ENCODE measurements at places on chromosomes 5 and 9.
A peak's percentile ranks its signal among the peaks of the same experiment; 100 is the strongest.

- no peaks in the 10 kb centered on the region for H3K36me3 ChIP-seq
- peaks cover 6% of the 10 kb centered on the region for H3K4me1 ChIP-seq
- H3K27ac ChIP-seq: no peak overlapping the region
- H3K27me3 ChIP-seq: no peaks in the 10 kb centered on the region
Measured at GRCh38 chr5:126947146-126948010, 83.0 kb downstream of the MARCHF3 start.

DNA sequence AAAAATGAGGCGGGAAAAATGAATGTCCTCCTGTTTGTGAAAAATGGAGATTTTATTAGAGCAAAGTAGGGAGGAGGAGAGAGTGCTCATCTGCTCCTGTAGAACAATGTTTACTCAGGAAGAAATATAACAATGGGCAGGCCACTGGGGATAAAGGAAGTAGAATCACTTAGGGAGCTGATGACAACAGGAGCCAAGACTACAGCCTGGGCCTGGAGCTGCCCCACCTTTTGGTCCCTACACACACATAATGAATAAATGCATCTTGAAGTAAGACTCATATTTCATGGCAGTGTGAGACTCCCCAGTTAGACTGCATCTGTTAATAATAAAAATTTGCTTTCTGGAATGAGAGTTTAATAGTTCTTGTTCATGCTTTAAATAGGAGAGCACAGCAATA, 1939.8 kb downstream of the EFNA5 start:
- H3K4me1 ChIP-seq: no peaks in the 10 kb centered on the region
- no peak for DNase-seq
- H3K27ac ChIP-seq: no peak overlapping the region
- H3K4me3 ChIP-seq: no peak overlapping the region

DNA sequence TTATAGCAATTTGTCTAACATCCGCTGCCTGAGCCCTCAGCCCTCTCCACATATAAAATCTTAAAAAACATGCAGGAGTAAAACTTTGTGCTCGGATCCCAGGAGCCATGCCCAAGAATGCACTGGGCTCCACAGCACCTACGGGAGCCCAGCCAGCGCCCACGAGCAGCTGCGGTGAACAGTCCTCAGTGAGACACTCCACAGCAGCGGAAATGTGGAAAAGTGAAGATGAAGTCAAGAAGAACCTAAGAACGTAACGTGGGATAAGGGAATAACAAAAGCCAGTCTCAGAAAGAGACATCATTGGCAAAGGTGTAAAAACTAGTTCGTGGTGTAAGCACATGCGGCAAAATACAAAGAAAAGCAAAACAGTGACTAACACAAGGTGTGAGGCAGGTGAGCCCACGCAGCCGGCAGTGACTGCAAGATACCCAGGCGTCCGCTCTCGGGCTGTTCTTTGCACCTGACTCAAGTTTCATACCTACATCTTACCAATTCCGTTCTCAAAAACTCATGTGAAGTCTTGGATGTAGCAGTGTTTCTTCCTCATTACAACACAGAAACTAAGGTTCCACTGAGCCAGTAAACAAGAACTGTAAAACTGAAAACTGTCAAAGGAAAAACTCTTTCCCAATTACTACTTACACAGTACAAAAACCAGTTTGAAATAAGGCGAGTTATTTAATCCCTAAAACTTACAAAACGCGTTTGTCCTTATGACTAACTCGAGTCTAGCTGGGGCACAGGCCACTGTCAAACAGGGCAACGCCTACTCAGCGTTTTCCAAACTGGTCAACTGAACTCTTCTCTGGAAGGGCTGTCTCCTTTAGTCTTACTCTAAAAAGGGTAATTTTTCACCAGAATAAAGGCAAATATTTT, 1.7 kb downstream of the CAMSAP1 start:
- no peaks in the 10 kb centered on the region for H3K4me1 ChIP-seq
- DNase-seq: no peak
- H3K4me3 ChIP-seq: no peak overlapping the region
- H3K27me3 ChIP-seq: no peaks in the 10 kb centered on the region

DNA sequence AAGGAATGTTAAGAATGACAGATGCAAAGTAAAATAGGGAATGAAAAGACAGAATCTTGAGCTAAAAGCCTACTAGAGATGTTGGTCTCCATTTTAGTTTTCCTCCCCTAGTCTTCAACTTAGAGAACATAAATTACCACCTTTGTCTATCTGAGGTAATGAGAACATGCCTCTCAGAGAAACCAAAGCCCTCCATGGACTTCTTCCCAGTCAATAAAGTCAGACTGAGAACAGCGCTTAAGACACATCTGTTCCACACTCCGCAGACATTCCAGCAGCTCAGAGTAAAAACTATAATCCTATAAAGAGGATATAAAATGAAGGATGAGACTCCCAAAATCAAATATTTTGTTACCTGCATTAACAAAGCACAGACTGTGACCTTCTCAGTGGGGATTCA, 79.2 kb downstream of the DPYSL3 start:
- H3K4me1 ChIP-seq: peaks cover 2% of the 10 kb centered on the region
- DNase-seq: no peak
- H3K36me3 ChIP-seq: no peaks in the 10 kb centered on the region
- no peak overlapping the region for H3K27ac ChIP-seq
- no peaks in the 10 kb centered on the region for H3K27me3 ChIP-seq

GRCh38 chr5:158320934-158321333, 462.0 kb upstream of the CLINT1 start:
- no peaks in the 10 kb centered on the region for H3K27me3 ChIP-seq
- H3K36me3 ChIP-seq: no peaks in the 10 kb centered on the region
- H3K4me3 ChIP-seq: no peak overlapping the region
- H3K27ac ChIP-seq: no peak overlapping the region

DNA sequence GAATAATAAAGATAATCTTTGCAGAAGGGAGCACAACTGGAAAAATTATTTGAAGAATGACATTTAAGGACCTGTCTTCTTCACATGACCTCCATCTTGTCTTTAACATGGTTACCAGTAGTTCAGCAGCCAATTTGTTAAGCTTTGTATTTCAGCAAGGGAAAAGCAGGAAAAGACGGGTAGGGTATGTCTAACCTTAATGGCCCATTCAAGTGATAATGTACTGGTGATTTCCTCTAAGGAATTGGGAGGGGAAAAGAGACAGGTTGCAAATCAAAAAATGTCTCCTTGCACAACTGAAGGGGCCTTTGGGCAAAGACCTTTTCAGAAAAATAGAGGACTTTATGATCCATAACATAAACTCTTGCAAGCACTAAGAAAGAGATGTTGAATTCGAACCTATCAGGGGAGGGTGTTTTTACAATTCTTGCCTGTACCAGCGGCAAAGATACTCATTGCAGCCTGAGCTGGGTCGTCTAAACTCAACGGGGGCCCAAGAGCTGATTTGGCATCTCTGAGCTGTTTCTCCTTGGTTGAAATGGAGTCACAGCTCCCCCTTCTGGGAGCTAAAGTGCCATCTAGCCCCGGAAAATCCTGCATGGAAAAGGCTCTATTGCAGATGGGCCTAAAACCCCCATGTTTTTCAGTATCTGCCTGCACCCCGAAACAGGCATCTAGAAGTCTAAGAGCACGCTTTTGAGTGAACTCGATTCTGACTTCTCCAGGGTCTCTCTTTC, 3.8 kb downstream of the BRINP1 start:
- H3K36me3 ChIP-seq: no peaks in the 10 kb centered on the region
- peak; percentile 90 for DNase-seq
- no peaks in the 10 kb centered on the region for H3K27me3 ChIP-seq

GRCh38 chr5:36441280-36441679, 139.6 kb upstream of the RANBP3L start:
- no peaks in the 10 kb centered on the region for H3K36me3 ChIP-seq
- H3K4me3 ChIP-seq: no peak overlapping the region

GRCh38 chr5:98308231-98308630, 465.2 kb upstream of the RGMB start:
- DNase-seq: no peak
- no peaks in the 10 kb centered on the region for H3K36me3 ChIP-seq
- no peaks in the 10 kb centered on the region for H3K27me3 ChIP-seq

GRCh38 chr9:71737455-71737854, 30.9 kb downstream of the CEMIP2 start:
- no peak overlapping the region for H3K4me3 ChIP-seq
- H3K4me1 ChIP-seq: no peaks in the 10 kb centered on the region
- peaks cover 2% of the 10 kb centered on the region for H3K36me3 ChIP-seq
- no peak for DNase-seq
- H3K27me3 ChIP-seq: no peaks in the 10 kb centered on the region

DNA sequence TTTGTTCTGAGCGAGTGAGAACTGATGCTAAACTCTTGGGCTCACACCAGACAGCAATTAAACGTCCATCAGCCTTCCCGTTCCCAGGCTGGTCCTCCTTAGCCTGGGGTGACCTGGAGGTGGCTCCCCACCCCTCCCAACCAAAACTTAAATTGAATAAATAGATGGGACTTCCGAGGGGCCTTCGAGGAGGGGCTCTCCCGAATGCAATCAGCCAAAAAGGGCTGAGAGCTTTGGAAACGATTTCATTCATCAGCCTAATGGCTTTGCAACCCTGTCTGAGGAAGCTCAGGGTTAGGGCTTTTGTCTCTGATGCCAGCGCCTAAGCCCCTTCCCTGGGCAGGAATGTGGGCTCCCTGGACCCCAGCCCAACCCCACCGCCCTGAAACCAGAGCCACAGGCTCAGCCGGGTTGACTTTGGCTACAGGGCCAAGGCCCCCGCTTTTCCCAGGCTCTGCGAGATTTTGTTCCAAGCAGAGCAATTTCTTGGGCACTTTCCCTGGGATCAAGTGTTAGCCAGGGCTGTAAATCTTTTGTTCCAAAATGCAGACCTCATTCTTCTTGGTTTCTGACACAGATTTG, 29.2 kb downstream of the LHX3 start:
- H3K27me3 ChIP-seq: no peaks in the 10 kb centered on the region
- no peak overlapping the region for H3K27ac ChIP-seq
- H3K36me3 ChIP-seq: no peaks in the 10 kb centered on the region
- H3K4me1 ChIP-seq: peaks cover 3% of the 10 kb centered on the region
- DNase-seq: no peak
- H3K4me3 ChIP-seq: no peak overlapping the region

DNA sequence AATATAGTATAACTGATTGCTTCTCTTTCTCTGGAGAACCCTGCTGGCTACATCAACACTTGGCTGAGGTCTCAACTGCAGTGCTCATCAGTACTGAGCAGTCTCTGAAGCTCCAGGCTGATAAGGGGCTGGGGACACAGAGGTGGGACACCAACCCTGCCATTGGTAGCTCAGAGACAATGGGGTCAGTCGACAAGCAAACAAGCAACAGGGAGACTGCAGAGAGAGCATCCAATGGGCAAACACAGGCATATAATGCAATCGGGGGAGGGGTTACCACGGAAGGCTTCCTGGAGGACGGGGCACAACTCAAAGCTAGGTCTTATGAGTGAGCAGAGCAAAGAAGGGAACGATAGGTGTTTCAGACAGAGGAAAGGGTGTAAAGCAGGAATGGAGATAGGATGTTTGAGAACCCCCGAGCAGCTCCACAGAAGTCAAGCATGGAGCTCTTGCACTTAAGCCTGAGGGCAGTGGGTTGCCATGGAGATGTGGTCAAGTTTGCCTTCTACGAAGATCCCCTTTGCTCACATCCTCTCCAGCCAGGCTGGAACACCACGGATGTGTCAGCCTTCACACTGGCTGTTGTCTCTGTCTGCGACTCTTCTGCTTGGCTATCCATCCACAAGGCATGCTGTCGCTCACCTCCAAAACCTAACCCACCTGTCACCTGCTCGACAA, 21.5 kb upstream of the AKNA start:
- H3K36me3 ChIP-seq: no peaks in the 10 kb centered on the region
- DNase-seq: peak; percentile 88
- H3K27me3 ChIP-seq: no peaks in the 10 kb centered on the region
- H3K27ac ChIP-seq: no peak overlapping the region
- no peak overlapping the region for H3K4me3 ChIP-seq
- H3K4me1 ChIP-seq: peaks cover 2% of the 10 kb centered on the region

DNA sequence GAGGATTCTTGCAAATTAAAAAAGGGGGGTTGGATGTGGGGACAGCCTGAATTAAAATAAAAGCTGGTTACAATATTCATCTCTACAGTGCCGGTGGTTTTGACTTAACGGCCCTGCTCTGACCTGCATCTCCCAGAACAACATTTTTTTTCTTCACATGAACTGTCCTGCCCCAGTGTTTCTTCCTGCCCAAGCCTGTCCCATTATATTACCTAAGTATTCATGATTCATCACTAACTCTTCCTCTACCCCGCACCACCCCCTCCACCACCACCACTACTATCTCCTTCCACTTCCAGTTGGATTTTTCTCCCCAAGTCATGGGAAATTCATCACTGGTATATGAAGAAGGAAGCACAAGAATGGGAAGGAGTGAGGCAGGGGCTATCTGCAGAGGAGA, 90.1 kb downstream of the ZFAND5 start:
- H3K27ac ChIP-seq: no peak overlapping the region
- DNase-seq: no peak
- H3K36me3 ChIP-seq: no peaks in the 10 kb centered on the region
- no peaks in the 10 kb centered on the region for H3K27me3 ChIP-seq
